ENCODE measurements at places on chromosomes 6 and 20.
A peak's percentile ranks its signal among the peaks of the same experiment; 100 is the strongest.

GRCh38 chr6:25170640-25171039 lies 108.5 kb upstream of the CARMIL1 start:
- DNase-seq, result no peak

DNA sequence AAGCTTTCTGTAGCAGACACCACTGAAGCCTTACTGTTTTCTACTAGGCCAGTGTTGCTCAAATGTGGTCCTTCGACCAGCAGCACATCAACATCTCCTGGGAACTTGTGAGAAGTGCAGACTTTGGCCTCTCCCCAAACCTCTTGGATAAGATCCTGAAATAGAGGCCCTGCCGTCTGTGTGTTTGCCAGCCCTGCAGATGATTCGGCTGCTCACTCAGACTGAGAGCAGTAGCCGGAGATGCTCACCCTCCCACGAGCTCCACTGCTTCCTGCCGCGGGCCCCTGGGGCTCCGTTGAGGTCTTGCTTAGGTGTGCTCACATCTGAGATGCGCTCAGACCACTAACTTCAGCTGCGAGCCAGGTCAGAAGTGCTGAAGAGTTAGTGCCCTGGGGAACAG lies 129.5 kb upstream of the SSTR4 start:
- DNase-seq, result peak; percentile 3

DNA sequence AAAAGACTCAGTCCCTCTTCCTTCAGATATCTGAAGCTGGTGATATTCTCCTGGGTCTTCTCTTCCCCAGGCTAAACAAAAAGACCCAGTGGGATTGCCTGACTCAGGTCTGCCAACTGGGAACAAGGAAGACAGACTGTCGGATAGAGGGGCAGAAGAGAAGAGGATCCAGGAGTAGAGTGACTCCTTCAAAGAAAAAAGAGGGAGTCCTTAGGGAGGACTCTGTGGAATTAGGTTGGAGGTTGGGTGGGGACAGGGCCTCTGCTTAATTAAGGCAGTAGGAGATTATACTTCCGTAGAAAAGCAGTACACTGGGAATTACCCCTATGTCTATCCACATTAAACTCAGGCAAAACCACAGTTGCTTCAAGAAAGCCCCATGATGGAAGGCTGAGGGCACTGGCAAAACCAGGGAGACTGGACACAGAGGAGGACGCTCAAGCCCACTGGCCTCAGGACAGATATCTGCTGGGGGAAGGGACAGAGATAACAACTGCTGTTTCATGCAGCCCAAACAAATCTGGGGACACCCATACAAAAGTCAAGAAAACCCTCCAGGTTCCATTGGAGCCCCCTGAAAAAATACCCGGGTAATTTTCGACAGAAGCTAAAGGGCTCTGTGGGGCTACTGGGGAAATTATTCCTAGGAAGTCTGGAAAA lies 5.7 kb downstream of the BCL2L1 start:
- no peak for DNase-seq

- no peak for DNase-seq
Observed at GRCh38 chr6:107539849-107540464, 50.0 kb downstream of the SOBP start.

GRCh38 chr20:9397928-9398327 lies 116.5 kb upstream of the LAMP5 start:
- no peak for DNase-seq

DNA sequence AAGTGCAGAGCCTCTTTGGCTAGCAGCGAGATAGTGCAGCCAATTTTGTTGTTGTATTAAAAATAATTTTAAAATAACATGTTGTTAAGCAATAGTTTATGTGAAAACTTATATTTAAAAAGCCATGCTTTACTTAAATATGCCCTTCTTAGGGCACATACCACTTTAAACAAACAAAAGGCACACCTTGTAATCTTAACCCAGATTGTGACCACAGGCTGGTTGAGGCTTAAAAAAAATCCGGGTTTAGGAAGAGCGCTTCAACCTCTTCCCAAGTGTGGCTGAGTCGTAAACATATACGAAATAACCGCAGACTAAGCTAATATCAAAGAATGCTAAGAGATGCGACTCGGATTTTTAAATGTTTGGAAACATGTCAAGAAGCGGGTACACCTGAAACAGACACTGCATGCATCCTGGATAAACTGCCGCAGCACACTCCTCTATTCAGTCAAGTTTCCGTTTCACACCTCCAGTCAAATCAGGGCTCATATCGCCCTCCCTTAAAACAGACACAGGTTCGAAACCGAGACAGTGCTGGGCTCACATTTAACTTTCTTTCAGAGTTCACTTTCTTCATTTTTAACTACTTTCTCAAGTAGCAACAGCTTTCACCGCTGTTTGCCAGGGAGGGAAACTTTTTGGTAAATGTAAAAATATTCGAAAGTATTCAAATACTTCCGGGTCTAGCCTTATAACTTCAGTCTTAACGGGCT lies 1.5 kb downstream of the DEK start:
- DNase-seq, result no peak

GRCh38 chr6:154157706-154158105 lies 118.7 kb downstream of the OPRM1 start:
- no peak for DNase-seq

GRCh38 chr6:11058406-11058805 lies 14.3 kb upstream of the ELOVL2 start:
- no peak for DNase-seq

- DNase-seq, result no peak
Observed at GRCh38 chr6:19999319-20000191, 162.4 kb downstream of the ID4 start.

- DNase-seq, result no peak
Observed at GRCh38 chr6:160393891-160394653, 45.9 kb downstream of the SLC22A3 start.

DNA sequence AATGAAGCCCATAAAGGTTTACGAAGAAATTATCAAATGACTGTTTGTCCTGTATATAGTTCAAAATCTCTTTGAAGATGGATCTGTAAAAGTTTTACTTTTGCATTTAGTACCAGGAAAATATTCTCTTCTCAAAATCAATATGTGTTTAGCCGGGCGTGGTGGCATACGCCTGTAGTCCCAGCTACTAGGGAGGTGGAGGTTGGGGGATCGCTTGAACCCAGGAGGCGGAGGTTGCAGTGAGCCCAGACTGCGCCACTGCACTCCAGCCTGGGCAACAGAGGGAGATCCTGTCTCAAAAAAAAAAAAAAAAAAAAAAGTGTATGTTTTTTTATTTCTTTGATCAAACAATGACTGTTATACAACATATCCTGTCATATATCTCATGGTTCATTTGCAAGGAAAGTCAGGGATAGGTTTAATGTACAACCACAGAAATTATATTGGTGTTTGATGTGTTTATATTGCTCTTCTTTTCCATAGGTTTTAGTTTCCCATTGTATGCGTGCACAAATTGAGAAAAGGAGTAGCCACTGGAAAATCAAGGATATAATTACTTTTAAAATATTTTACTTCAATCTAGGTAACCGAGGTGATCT lies 40.1 kb downstream of the SOX4 start:
- no peak for DNase-seq

Measured in substantia nigra (tissue), 51 donors.